ENCODE measurements at places on chromosomes 3 and 15.
A peak's percentile ranks its signal among the peaks of the same experiment; 100 is the strongest.

- no peak for DNase-seq
Measured at GRCh38 chr15:95304947-95305400, 1025.5 kb upstream of the NR2F2 start.

DNA sequence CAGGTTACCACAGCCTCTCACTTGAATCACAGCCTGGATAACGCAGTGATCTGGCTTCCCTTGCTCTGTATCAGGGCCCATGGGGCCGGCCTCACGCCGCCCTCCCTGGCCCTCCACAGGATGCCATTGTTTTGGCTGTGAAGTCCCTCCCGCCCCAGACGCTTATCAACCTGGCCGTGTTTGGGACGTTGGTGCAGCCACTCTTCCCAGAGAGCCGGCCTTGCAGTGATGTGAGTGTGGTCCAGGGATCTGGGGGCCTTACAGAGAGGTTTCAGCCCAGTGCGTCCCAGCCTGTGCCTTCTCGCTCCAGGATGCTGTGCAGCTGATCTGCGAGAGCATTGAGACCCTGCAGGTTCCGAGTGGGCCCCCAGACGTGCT is 6.6 kb downstream of the VWA5B2 start:
- DNase-seq, result no peak

- DNase-seq, result no peak
Measured at GRCh38 chr15:64004587-64004986, 41.7 kb downstream of the DAPK2 start.

- DNase-seq, result no peak
Measured at GRCh38 chr3:37824090-37824953, 37.4 kb upstream of the CTDSPL start.

GRCh38 chr3:139574026-139574947 is 34.7 kb upstream of the RBP1 start:
- no peak for DNase-seq

DNA sequence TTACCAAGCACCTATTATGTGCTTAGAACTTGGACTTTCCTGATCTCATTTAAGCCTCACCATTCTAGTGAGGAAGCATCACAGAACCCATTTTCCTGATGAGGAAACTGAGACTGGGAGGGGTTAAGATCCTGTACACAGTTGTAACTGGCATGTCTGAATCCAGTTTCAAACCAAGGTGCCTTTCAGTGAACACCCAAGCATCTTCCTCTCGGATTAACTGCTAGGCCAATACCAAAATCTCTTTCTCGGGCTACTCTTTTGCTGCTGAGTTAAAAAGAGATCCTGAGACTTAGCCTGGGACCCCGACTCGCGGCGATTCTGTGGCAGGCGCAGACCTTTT is 578 bp upstream of the CEMIP start:
- DNase-seq, result no peak

DNA sequence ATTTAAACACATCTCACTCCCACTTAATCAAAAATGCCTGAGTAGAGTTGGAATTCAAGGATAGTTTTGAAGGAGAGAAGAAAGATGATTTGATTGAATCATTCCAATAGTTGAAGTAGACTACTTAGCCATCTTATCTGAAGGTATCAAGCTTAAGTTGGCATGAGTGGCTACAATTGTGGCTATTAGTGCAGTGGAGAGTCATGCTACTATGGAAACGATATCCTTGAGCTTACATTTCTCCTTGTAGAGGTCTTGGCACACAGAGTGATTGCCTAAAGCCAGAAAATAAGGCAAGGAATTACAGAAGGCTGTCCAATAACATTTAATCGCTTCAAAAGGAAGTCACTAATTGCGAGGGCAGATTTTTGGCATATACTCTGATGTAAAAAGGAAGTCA is 1022.7 kb downstream of the IGSF11 start:
- DNase-seq, result no peak

GRCh38 chr3:173304182-173304800 is 93.3 kb upstream of the NLGN1 start:
- DNase-seq, result no peak

DNA sequence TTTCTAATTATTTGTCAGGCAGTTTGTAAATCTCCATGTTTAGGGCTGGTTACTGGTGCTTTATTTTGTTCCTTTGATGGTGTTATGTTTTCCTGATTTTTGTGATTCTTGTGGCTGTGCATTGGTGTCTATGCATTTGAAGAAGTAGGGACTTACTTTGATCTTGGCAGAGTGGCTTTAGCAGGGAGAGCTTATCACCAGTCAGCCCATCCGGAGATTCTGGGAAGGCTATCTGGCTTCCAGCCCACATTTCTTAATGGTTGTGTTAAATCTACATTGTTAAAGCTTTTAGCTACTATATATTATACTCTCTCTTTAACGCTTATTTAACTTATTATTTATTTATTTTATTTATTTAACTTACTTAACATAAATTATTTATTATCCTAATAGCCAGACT is 35.1 kb downstream of the FBXL2 start:
- no peak for DNase-seq

DNA sequence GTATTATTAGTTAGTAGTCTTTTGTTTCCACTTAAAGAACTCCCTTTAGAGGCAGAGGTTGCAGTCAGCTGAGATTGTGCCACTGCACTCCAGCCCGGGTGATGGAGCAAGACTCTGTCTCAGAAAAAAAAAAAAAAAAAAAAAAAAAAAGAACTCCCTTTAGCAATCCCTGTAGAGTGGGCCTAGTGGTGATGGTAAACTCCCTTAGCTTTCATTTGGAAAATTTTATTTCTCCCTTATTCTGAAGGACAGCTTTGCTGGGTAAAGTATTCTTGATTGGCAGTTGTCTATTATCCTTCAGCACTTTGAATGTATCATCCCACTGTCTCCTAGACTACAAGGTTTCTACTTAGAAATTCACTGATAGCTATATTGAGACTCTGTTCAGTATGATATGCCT is 46.0 kb downstream of the RPL39L start:
- no peak for DNase-seq

- no peak for DNase-seq
Measured at GRCh38 chr15:48505067-48505466, 140.4 kb downstream of the FBN1 start.

DNA sequence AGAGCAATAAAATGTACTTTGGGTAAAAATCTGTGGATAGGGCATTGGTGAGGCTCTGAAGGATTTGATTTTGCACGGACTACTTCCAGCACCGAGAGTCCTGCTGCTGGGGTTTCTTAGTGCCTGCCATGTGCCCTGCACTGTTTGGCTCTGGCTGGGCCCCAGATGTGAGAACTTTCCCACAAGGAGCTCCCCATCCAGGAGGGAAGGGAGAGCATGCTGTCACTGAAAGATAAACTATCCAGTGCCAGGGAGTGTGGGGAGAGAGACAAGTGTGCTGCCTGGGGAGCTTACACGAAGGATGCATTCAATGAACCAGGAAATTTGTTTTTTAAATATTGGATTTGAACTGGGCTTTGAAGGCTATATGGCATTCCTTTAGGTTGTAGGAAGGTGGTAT is 30.2 kb downstream of the LPP start:
- no peak for DNase-seq

DNA sequence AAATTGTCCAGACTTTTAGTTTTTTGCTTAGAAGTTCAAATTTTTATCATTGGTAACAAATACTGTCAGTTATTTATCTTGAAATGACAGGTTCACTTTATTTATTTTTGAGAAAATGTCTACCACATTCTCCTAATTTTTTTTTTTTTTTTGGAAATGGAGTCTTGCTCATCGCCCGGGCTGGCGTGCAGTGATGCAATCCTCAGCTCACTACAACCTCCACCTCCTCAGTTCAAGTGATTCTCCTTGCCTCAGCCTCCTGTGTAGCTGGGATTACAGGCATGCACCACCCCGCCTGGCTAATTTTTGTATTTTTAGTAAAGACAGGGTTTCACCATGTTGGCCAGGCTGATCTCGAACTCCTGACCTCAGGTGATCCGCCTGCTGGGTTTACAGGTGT is 16.1 kb upstream of the EBLN2 start:
- DNase-seq, result no peak

DNA sequence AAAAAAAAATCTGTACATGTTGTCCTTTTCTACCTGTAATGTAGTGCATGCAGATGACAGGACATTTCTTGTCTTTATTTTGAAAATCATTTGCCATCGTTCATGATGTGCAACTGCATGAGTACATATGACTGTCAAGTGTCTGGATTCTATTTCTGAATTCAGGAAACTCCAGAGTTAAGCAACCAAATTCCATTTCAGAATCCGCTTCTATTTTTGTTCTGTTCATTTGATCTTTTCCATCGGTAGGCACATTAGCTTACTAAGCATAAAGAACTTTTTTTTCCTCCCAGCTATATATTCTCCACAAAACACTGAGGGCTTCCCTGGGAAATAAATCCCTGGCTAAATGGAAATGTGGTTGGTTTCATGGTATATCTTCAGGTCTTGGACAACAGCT is 365.6 kb downstream of the PTPRG start:
- no peak for DNase-seq

GRCh38 chr15:49460411-49460941 is 37.4 kb downstream of the FGF7 start:
- DNase-seq, result no peak

DNA sequence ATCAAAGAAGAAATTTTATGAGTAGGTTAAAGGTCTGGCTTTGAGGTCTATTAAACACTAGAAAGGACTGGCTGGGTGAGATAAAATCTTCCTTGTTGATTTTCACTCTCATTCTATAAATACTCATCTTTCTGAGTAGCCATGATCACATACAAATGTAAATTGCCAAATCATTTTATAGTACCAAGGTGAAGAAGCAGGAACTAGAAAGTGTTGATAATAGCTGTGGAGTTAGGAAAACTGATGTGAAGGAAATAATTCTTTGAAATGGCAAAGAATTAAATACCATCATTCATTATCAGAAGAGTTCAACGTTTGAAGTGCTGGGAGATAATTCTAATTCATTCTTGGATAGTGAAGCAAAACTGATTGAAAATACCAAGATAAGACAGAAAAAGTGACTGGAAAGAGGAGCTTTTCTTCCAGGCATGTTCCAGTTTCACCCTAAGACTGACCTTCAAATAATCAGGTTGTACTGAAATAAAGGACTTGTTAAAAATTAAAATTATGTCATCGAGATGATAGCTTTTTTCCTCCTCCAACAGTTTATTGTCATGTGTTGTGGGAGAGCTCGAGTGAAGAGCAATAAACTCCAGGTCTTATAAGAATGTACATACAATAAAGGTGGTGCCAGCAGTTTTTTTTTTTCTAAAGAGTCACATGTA is 17.4 kb downstream of the THBS1 start:
- no peak for DNase-seq

GRCh38 chr3:178059836-178060235 is 476.4 kb upstream of the KCNMB2 start:
- no peak for DNase-seq

DNA sequence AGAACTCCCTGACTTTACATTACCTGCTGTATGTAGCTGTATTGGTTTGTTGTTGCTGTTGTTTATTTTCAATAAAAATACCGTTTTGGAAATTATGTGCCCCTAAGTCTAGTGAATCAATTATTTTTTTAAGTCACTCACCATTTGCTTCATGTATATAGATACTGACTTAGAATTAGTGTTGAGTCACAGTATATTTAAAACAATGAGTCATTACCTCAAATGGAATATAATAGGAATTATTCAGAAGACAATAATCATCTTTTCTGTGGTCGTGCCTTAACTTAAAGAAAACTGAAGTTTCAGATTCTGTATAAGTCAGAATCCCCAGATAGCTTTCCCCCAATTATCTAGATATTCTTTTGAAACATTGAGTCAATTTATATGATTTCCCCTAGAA is 21.0 kb upstream of the ALDH1A2 start:
- no peak for DNase-seq

DNA sequence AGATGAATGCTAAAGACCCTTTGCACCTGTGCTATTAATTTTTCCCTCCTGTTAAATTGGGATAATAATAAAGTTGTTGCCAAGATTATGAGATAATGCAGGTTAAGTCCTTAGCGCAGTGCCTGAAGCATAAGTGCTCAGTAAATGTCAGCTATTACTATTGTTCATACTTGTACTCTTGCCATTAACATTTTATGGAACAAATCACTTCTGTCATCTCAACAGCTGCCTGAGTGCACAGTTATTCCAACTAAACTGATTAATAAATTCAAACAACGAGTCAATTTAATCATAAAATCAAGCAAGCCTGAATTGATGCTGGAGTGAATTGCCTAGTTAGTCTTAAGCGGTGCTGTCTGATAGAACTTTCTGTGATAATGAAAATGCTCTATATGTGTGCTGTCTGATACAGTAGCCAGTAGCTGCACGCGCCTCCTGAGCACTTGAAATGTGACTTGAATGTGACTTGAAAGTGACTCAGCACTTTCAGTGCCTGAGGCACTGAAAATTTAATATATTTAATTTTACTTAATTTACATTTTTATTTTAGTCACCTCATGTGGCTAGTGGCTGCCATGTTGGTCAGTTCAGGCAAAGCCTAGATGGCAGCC is 198.7 kb upstream of the PFN2 start:
- DNase-seq, result no peak

GRCh38 chr3:147184794-147185193 is 221.5 kb downstream of the ZIC4 start:
- no peak for DNase-seq

DNA sequence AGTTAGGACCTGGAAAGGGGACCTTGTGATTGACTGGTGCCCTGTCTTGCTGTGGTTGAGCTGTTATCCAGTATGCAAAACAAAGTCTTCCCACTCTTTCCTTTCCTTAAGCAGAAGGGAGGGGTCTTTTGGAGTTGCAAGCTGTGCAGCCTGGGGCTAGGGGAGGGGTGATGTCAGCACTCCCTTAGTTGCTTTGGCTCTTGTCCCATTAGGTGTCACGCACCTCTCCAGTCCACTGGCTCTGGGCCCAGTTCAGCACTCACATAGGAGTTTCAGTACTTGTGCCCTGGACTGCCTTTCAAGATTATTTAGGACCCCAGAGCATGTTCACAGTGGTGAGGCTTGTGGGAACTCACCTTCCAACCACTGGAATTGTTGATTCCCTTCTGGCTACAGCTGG is 238.5 kb downstream of the DOCK3 start:
- no peak for DNase-seq

DNA sequence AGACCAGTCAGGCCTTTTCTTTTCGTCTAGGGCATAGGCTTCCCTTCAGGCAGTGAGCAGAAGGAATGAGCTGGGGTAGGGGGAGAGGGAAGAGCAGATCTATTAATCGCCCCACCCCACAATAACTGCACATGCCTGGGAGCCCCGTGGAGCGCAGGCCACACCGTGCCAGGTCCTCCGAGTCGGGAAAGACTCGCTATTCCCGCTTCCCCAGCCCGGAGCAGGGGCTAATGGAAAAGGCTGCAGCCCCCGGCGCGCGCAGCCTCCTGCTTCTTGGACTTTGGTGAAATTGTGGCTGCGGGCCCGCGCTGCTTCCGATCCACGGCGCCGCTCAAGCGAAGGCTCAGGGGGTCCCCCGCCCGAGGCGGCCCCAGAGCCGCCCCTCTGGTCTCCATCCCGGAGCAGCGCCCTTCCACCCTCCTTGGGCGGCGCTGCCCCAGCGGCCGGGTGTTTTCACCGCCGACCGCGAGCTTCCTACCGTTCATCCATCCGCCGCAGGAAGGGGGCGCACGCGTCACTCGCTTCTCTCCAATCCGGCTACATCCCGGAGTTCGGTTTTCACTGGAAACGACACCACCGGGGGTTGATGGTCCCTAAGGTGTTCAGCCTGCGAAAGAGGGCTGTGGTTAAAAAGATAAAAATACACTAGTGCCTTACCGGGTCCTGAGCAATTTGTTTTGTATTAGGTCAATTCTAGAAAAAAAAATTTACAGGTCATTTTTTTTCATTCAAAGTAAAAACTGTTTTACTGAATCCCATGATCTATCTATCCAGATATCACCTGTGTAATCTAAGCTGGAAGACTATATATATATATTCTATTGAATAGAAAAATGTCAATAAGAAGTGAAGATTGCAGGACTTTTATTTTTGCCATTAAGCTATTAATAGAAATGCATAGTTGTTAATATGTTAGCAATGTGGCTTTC is 4.4 kb upstream of the SYNM start:
- peak; percentile 77 for DNase-seq

- no peak for DNase-seq
Measured at GRCh38 chr3:71380096-71380495, 203.4 kb downstream of the FOXP1 start.

All from Peyer's patch (tissue), 4 donors.